ENCODE measurements at places on chromosomes 12 and 14.

- DNase-seq, result no peak
Measured at GRCh38 chr12:69410571-69410970, 51.0 kb downstream of the YEATS4 start.

GRCh38 chr12:90922145-90922627 lies 32.8 kb downstream of the CCER1 start:
- no peak for DNase-seq

DNA sequence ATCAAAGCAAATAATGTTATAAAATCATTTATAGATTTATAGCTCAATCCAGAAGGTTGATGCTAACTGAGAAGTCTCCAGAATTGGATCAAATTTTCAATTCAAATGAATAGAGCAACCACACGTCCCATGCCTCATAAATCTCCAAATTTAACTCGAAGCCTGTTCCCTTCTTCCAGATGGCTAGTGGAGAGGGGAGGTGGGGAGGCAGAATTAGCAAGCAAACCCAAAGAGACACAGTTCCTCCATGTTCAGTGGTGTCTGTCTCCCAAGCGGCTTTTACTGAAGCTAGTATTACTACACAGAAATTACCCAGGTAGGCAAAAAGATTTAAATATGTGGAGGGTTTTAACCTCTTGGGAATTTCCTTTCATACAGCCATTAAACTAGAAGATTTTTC lies 65.8 kb downstream of the DUSP6 start:
- DNase-seq, result no peak

GRCh38 chr14:96297000-96297399 lies 41.0 kb downstream of the BDKRB1 start:
- no peak for DNase-seq

GRCh38 chr14:31360919-31361662 lies 59.3 kb downstream of the HEATR5A start:
- DNase-seq, result no peak

DNA sequence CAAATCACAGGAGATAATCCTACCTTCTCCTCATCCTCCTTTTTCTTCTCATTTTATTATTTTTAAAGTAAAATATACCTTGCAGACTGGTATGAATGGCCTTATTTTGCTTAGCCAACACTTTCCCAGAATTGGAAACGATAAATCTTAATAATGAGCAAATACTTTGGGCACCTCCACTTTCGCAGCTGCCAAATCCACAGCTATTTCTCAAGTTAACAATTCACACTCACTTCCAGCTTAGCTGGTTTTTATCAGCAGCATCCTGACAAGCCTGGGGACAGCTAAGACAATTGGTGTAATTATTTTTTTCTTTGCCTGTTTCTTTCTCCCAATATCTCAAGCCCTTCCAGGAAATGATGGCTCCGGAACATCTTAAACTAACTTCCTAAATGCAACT lies 867.5 kb upstream of the TMEM132C start:
- DNase-seq, result no peak

- no peak for DNase-seq
Measured at GRCh38 chr12:124030008-124030407, 57.0 kb downstream of the ZNF664 start.

DNA sequence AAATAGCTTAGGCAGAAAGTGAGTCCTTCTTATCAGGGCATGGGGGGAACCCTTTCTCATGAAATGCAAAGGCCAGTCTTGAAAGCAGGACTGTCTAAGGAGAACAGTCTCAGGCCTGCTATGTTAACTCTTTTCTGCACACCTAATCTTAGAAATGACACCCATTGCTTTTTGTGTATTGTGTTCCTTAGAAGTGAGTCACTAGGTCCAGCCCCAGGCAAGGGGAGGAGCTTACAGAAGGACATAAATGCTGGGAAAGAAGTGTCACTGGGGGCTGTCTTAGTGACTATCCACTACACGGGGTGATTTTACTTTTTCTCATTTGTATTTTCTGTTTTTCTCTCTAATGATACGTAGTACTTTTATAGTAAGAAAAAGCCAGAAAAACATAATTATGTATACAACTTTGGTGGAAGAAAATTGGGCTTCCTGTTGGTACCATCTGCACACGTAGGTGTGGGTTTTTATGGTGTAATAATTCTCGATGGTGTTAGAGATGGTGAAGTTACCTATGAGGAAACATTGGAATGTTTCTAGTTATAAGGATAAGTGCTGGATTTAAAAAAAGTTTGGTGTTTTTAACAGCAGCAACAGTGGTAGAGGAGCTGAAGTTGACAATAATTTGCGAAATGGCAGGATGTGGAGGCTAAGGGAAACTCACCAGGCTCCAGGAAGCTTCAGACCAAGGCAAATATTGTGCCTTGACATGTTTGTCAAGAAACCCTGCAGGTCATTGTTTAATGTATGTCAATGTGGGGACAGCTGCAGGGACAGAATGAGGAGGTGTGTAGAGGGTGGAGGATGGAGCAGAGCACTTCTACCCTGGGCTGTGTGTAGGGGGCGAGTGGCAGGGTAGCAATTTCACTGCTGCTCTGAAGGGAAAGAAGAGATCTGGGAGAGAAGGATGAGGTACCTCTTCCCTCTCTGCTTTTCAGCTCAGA lies 214.9 kb downstream of the KTN1 start:
- no peak for DNase-seq

- DNase-seq, result no peak
Measured at GRCh38 chr12:65634626-65635331, 189.5 kb upstream of the HMGA2 start.

DNA sequence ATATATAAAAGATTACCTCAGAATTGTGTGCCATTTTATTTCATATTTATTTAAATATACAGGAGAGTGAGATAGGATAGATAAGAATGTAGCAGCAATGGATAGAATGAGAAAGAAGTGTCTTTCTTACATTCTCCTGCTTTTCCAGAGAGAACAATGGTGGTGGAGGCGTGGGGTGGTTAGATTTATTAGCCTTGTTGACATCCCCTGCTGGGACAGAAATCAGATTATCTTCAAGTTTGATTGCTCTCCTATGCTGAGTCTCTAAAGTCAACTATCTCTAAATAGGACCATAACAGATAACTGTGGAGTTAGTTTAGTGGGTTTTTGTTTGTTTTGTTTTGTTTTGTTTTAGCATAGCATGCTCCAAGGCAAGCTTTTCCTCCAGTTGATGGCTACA lies 397.6 kb downstream of the LRFN5 start:
- DNase-seq, result no peak

GRCh38 chr14:24051176-24051788 lies 527 bp upstream of the CARMIL3 start:
- no peak for DNase-seq

DNA sequence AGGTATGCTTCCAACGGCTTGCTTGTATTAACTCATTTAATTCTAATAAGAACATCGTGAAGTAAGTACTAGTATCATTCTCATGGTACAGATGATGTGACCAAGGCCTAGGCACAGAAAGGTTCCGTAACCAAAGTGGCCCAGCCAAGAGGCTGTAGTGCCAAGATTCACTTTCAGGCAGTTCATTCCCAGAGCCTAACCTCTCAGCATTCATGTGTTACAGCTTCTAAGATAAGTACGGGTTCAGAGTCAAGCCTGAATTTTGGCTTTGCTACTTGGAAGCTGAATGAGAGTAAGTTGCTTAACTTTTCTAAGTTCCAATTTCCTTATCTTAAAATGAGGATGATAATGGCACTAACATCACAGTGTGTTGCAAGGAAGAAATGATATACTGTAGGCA lies 379.9 kb downstream of the AEBP2 start:
- no peak for DNase-seq

- no peak for DNase-seq
Measured at GRCh38 chr12:9156119-9156518, 40.4 kb upstream of the A2M start.

GRCh38 chr12:54048406-54049093 lies 5.1 kb upstream of the HOXC4 start:
- DNase-seq, result no peak

DNA sequence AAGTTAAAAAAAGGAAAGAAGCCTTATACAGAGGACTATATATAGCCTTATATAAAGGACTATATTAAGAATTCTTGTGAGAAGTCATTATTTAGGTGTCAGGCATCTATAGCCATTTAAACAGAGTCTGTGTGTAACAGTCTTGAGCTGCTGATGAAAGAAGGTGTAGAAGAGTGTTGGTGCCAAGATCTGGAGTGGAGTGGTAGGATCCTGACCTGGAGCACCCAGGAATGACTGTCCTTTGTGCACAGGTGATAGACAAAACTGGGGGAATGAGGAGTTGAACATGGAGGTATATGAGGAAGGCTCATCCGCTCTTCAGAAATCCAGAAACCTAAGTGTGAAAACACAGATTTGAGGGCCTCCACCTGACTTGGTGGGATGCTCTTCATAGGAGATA lies 747.3 kb downstream of the NRXN3 start:
- no peak for DNase-seq

DNA sequence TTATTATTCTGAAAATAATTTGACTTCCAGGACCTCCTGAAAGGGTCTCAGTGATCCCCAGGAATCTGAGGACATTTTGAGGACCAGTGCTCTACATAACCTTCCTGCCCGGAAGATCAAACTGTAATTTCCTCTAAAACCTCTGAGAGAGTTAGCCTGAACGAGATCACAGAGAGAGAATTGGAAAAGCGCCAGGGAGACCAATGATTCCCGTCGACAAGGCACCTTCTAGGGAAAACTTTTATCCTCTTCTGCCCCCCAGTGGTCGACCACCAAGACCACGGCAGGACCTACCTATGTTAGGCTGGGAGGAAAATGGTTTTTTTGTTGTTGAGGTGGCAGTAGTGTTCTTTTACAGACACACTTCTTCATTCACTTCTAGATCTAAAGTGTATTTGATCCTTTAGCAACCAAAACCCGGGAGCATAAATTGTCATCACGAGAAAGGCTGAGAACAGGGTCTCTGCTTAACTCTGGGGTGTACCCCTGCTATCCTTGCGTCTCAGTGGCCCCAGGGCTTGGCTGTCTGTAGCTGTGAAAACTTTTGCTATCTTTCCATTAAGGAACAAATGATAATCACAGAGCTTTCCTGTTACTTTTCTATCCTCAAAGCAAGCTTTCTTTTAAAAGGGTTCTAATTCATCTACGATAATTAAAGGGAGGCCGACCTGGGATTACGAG lies 62.9 kb upstream of the NID2 start:
- peak; percentile 78 for DNase-seq

- no peak for DNase-seq
Measured at GRCh38 chr14:100767003-100767787, 40.5 kb downstream of the DLK1 start.

- no peak for DNase-seq
Measured at GRCh38 chr12:2256915-2257314, 204.1 kb downstream of the CACNA1C start.

- no peak for DNase-seq
Measured at GRCh38 chr12:51773145-51773869, 75.2 kb downstream of the FIGNL2 start.

- no peak for DNase-seq
Measured at GRCh38 chr12:103735291-103735690, 105.7 kb downstream of the NT5DC3 start.

DNA sequence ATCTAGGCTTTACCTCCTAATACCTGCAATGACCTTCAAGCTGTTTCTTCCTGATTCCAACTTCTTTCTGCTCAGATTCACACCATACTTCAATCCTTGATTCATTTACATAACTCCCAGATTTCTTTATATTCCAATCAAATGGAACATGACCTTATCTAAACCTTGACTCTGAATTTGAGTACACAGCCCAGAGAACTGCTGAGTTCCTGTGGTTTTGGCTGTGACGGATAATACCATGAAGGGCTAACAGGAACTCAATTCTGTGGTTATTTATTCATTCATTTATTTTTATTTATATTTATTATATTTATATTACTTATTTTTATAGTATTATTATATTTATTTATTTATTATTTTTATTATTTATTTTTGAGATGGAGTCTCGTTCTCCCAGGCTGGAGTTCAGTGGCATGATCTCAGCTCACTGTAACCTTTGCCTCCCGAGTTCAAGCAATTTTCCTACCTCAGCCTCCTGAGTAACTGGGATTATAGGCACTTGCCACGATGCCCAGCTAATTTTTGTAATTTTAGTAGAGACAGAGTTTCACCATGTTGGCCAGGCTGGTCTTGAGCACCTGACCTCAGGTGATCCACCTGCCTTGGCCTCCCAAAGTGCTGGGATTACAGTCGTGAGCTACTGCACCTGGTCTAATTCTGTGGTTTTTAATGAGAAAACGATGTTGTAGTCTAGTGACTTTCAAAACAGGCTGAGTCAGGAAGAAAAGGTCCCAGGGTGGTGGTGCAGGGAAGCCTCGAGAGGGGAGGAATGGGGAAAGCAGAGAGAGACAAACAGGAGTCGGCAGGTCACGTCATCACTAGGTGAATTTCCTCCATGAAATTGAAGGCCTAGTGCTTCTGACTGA lies 11.7 kb downstream of the APOLD1 start:
- no peak for DNase-seq

DNA sequence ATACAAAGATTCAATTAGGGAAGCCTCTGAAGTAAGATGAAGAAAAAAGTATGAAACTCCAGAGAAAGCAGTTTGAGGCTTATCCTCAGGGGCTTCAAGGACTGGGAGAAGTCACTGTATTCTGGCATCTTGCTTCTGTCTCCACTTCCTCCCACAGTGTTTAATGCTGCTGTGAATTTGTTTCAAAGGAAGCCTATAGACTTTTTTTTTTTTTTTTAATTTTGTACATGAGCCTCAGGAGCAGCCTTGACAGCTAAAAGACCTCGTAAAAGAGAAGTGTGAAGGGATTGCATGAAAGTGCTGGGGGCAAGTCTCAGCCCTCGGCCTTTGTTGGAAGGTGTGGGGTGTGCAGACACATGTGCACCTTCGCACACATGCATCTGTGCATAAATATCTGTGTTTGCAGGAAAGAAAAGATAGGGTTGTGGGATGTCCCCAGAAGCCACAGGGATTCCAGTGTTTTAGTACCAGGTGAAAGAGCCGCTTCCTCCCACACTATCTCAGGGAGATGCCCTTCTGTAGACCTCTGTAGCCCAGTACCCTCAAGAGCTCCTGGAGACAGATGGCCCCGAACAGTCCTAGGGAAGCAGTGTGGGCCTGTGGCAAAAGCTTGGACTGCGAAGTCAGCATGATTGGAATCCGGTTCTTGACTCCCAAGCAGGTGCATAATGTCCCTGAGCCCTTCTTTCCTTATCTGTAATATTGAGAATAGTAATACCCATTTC lies 193.5 kb upstream of the BCL2L14 start:
- no peak for DNase-seq

DNA sequence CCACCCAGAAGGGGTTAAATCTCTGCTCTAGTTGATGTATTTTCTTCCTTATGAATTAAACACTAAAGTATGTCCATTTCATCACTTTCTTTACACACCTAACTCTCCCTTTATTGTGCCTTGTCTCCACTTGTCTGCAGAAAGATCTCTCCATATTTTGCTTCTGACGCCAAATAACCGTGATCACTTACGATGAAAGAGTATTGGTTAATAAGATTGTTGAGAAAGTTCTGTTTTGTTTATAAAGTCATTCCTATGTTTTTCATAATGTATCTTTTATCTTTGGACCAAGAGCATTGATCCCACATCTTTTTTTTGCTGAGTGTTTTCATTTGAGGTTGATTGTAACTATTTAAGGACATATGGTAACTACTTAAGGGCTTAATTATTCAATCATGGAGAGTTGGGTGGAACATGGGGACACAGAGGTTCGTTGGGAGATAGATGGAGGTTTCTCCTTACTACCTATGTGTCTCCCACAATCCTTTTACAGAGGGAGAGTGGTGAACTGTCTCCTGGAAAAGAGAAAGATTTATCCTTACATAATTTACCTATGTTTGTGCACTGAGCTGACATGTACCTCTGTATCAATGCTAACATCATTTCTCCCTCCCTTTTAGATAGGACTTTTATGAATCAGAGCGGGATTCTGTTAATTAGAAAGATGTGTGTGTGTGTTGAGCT lies 120.7 kb upstream of the SLC38A2 start:
- no peak for DNase-seq

Measured in midbrain (tissue), 1 donor.